Naive B cell (primary cell): ENCODE measurements at places on chromosomes 3 and 15. TPM values are rescaled to one million over a fixed set of nuclear protein-coding genes. Genes with fewer than 3 reads are reported as not detected.

Gene RARB
- not detected for polyA plus RNA-seq

Gene PCSK6
- 0.78 TPM for polyA plus RNA-seq

Gene CLDN11
- not detected for polyA plus RNA-seq

Gene CACNA2D2
- polyA plus RNA-seq, result not detected

Gene ATG7
- 17.4 TPM for polyA plus RNA-seq

Gene ASB14
- 0.49 TPM for polyA plus RNA-seq

Gene GOLIM4
- polyA plus RNA-seq, result 2.2 TPM

Gene ADAMTS9
- not detected for polyA plus RNA-seq

GRCh38 chr3:190169877-190170276 lies 49.2 kb upstream of the P3H2 start:
- DNase-seq, result no peak
- H3K27me3 ChIP-seq, result no peaks in the 10 kb centered on the region
- H3K4me3 ChIP-seq, result no peak overlapping the region
- H3K27ac ChIP-seq, result no peak overlapping the region
- no peaks in the 10 kb centered on the region for H3K36me3 ChIP-seq
- H3K4me1 ChIP-seq, result peaks cover 6% of the 10 kb centered on the region

DNA sequence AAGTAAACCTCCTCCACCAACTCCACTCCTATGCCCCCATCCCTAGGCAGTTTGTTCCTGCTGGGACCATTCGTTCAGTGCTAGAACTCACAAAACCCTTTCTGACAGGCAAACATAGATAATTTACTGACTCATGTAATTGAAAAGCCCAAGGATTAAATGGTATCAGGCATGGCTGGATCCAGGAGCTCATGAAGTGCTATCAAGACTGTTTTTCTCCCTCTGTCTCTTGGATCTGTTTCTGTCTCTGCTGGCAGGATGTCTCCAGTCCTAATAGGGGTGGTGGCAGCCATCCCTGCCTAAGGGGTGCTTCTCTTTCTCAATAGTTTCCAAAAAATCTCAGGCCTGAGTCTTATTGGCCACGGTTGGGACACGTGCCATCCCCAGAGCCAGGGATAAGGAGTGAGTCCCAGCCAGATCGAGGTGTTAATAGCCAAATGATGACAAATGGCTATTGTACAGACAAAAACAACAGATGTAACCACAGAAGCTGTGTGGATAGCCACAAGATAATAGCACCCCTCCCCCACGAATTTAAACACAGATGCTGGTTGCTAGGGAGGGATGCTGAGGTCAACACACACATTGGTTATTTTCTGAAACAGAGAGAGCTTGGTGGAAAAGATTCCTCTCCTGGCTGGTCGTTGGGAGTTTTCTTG lies 168.6 kb downstream of the SHQ1 start:
- DNase-seq, result no peak
- no peak overlapping the region for H3K27ac ChIP-seq
- H3K27me3 ChIP-seq, result peaks cover 33% of the 10 kb centered on the region
- no peaks in the 10 kb centered on the region for H3K4me1 ChIP-seq
- no peak overlapping the region for H3K4me3 ChIP-seq
- H3K36me3 ChIP-seq, result no peaks in the 10 kb centered on the region

DNA sequence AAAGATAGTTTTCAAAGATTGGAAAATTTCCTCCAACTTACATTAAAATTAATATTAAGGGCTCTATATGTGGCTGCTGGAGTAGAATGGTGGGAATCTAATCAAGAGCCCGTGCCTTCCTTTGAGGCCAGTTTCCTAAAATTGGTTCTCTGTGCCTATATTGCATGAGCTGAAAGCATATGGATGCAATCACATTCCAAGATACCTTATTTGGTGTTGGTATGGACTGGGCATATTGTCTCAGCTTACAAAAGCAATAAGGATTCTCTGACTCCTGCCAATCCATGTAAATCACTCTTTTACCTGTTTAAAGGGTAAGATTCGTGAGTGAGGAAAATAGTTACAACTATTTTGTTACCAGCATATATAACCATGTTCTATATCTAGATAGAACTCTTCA lies 111.6 kb downstream of the GREM1 start:
- H3K4me3 ChIP-seq, result no peak overlapping the region
- H3K27me3 ChIP-seq, result peaks cover 32% of the 10 kb centered on the region
- DNase-seq, result no peak
- H3K27ac ChIP-seq, result no peak overlapping the region

DNA sequence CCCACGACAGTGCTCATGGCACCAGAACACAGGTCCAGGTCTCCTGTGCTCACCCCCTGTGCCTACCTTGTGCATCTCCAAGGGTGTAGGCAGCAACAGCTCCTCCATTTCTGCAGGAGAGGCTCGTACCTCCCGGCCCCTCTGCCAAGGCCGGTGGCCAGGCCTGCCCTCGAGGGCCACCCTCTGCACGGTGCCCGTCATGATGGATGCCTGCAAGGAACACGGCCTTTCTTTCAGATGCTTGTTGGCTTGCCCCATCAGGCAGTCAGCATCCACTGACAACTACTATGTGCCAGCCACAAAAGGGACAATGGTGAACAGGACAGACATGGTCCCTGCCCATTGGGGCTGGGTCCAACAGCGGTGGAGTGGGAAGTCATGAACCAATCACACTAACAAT lies 43.8 kb downstream of the GRIP2 start:
- no peaks in the 10 kb centered on the region for H3K36me3 ChIP-seq
- DNase-seq, result no peak
- no peak overlapping the region for H3K4me3 ChIP-seq
- H3K27ac ChIP-seq, result no peak overlapping the region
- no peaks in the 10 kb centered on the region for H3K4me1 ChIP-seq

GRCh38 chr15:67762610-67763368 lies 62.5 kb upstream of the SKOR1 start:
- H3K4me3 ChIP-seq, result no peak overlapping the region
- H3K27me3 ChIP-seq, result no peaks in the 10 kb centered on the region
- H3K36me3 ChIP-seq, result no peaks in the 10 kb centered on the region
- peaks cover 71% of the 10 kb centered on the region for H3K4me1 ChIP-seq

DNA sequence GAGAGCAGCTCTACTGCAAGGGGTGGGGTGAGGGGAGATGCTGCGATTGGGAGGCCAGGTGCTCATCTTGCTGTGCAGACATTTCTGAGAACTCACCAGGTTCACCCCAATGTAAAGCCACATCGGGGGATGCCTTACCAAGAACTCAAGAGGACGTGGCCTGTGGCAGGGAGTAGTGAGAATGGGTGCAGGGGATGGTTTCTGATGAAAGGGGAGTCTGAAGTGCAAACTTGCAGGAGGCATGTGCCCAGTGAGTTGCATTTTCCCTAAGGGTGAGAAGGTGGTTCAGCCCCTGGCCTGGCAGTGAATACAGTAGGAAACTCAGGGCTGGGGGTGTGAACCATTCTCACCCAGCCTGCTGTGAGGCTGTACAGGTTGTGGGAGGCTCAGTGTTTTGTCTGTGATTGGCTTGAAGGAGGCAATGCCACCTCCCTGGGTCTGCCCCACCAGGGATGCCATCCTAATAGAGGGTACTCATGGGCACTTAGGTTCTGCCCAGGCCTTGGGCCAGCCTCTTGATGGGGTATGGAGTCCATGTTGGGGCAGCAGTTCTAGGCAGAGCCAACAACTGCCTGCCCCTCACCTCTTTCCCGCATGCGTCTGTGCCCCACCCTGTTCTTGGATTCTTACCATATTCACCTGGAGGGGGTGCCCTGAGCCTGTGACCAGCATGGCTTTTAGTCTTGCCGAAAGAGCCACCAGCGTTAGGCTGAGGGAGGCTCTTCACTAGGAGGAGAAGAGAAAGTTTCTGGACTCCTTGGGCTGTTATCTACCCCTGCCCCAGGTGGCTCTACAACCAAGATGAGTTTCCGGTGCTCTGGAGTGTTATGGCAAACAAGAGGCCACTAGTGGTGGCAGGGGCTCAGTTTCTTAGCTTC lies 4.5 kb downstream of the HEMK1 start:
- H3K4me3 ChIP-seq, result no peak overlapping the region
- H3K36me3 ChIP-seq, result no peaks in the 10 kb centered on the region
- H3K4me1 ChIP-seq, result peaks cover 22% of the 10 kb centered on the region

- H3K27me3 ChIP-seq, result no peaks in the 10 kb centered on the region
- peaks cover 14% of the 10 kb centered on the region for H3K36me3 ChIP-seq
- no peak overlapping the region for H3K27ac ChIP-seq
- no peak overlapping the region for H3K4me3 ChIP-seq
- no peak for DNase-seq
Measured at GRCh38 chr3:11459186-11459824, 184.4 kb downstream of the VGLL4 start.

- H3K4me3 ChIP-seq, result no peak overlapping the region
- H3K27ac ChIP-seq, result no peak overlapping the region
- peaks cover 11% of the 10 kb centered on the region for H3K4me1 ChIP-seq
- H3K36me3 ChIP-seq, result no peaks in the 10 kb centered on the region
- DNase-seq, result no peak
- H3K27me3 ChIP-seq, result peaks cover 17% of the 10 kb centered on the region
Measured at GRCh38 chr15:70772402-70772801, 9.0 kb upstream of the UACA start.

GRCh38 chr3:11835028-11835639 lies 11.6 kb downstream of the TAMM41 start:
- no peaks in the 10 kb centered on the region for H3K27me3 ChIP-seq
- no peak overlapping the region for H3K4me3 ChIP-seq
- no peak for DNase-seq
- no peak overlapping the region for H3K27ac ChIP-seq
- peaks cover 8% of the 10 kb centered on the region for H3K36me3 ChIP-seq

DNA sequence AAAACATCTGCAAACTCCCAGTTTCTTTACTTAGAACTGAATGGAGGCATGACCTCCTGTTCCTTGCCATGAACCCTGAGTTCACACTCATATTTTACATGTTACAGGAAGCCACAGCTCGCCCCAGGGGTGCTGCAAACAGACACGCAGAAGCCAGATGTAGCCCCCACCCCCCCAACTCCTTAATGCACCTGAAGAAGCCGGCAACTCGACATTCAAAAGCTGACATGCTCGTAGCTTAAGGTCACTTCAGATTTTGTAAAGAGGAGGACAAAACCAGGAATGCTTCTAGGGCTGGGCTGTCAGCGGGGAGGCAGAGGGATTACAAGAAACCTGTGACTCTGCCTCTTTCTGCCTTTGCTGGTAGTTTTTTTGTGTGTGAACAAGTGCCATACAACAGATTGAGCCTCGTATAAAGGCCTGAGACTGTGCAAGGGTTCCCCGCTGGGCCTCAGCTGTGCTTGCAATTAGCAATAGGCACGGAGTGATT lies 42.0 kb upstream of the FEZF2 start:
- no peak overlapping the region for H3K4me3 ChIP-seq
- no peak for DNase-seq
- H3K4me1 ChIP-seq, result no peaks in the 10 kb centered on the region
- no peaks in the 10 kb centered on the region for H3K36me3 ChIP-seq
- no peaks in the 10 kb centered on the region for H3K27me3 ChIP-seq
- no peak overlapping the region for H3K27ac ChIP-seq

DNA sequence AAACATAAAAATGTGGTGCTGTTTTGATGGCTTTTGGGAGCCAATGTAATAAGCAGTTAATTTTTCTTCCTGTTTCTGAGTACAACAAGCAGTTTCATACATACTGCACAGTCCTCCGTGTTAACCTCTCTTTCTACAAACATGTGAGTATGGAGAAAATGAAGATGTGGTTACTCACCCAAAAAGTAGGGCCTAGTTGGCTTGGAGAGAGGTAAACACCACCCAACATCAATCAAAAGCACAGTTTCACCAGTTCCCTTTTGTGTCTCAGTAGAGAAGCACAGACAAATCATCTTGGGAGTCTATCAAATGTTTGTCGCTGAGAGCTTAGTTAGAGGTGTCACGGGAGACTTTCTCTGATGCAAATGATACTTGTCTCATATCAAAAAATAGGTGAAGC lies 320.2 kb downstream of the UNC13C start:
- peaks cover 3% of the 10 kb centered on the region for H3K27me3 ChIP-seq
- DNase-seq, result no peak
- H3K4me3 ChIP-seq, result no peak overlapping the region
- H3K27ac ChIP-seq, result no peak overlapping the region

DNA sequence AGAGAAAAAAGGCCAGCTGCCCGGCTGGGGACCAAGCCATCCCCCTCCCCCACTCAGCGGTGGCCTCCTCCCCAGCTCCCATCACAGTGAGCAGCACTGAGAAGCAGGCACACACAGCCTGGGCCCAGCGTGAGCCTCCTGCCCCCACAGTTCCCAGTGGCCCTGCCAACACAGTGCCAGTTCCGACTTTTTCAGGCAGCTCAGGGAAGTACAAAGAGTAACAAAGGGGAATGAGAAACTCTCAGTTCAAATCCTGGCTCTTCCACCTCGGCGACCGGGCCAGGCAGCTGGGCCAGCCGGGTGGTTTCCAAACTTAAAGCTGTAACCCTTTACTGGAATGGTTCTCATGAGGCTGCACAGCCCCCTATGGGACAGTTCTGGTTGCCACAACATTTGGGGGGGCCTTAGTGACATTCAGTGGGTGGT lies 18.5 kb downstream of the TNK2 start:
- peaks cover 30% of the 10 kb centered on the region for H3K4me1 ChIP-seq
- no peak overlapping the region for H3K4me3 ChIP-seq
- H3K27ac ChIP-seq, result no peak overlapping the region
- peaks cover 4% of the 10 kb centered on the region for H3K36me3 ChIP-seq

DNA sequence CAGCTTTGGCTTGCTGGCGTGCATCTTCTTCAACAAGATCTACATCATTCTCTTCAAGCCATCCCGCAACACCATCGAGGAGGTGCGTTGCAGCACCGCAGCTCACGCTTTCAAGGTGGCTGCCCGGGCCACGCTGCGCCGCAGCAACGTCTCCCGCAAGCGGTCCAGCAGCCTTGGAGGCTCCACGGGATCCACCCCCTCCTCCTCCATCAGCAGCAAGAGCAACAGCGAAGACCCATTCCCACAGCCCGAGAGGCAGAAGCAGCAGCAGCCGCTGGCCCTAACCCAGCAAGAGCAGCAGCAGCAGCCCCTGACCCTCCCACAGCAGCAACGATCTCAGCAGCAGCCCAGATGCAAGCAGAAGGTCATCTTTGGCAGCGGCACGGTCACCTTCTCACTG lies 40.6 kb upstream of the CSTA start:
- no peaks in the 10 kb centered on the region for H3K27me3 ChIP-seq
- H3K4me3 ChIP-seq, result no peak overlapping the region

DNA sequence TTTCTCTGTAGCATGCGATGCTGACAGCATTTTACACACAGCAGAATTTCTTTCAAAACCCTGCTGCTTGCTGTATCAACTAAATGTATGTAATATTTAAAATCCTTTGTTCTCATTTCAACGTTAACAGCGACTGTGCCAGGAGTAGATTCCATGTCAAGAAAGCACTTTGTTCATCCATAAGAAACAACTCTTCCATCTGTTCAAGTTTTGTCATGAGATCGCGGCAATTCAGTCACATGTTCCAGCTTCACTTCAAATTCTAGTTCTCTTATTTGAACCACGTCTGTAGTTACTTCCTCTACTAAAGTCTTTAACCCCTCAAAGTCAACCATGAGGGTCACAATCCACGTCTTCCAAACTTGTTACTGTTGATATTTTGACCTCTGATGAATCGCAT lies 50.6 kb downstream of the SMARCC1 start:
- H3K27ac ChIP-seq, result no peak overlapping the region
- H3K36me3 ChIP-seq, result peaks cover 16% of the 10 kb centered on the region
- H3K4me1 ChIP-seq, result no peaks in the 10 kb centered on the region
- no peak overlapping the region for H3K4me3 ChIP-seq
- no peaks in the 10 kb centered on the region for H3K27me3 ChIP-seq
- no peak for DNase-seq
